Germinal center (tissue), 1 donor: ENCODE measurements at places on chromosomes 5 and 9.
A peak's percentile ranks its signal among the peaks of the same experiment; 100 is the strongest.

GRCh38 chr5:72280581-72281069, 39.4 kb downstream of the MRPS27 start:
- peak; percentile 28 for DNase-seq

DNA sequence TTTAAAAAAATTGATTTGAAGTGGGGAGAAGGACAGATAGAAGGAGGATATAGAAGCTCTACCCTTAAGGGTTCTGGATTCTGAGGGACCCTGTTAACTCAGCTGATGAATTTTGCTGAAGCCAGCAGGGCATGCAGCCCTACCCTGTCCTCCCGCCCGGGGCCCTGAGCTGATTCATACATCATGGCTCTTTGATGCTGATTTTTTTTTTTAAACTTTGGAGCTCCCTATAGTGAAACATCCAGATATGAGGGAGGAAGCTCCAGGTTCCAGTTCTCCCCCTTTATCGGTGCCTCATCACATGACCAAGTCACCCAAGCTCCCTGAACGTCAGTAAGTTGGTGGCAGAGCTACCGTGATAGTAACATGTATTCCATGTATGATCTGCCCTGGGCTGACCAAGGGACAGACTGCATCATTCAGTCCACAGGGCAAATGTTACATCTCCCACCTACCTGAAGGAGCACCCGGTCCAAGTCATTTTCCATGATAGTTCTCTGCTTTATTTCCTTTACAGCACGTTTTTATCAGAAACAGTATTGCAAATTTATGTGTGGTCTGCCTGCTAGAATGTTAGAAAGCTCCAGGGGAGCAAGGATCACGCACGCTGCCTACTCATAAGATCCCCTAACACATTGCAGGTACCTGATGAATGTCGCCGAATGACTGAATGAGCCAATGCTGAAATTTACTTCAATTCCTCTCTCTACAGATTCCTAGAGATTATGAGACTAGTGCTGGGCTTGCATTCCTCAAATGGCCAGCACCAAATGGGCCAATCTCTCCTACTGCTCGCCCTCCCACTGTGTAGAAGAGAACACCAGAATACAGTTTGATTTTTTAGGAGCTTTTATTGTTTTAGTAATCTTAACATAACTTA, 25.9 kb downstream of the SPARC start:
- no peak for DNase-seq

GRCh38 chr9:88441301-88442007, 53.2 kb downstream of the SPIN1 start:
- no peak for DNase-seq

- peak; percentile 89 for DNase-seq
Observed at GRCh38 chr5:177113566-177114424, 19.8 kb upstream of the NSD1 start.

DNA sequence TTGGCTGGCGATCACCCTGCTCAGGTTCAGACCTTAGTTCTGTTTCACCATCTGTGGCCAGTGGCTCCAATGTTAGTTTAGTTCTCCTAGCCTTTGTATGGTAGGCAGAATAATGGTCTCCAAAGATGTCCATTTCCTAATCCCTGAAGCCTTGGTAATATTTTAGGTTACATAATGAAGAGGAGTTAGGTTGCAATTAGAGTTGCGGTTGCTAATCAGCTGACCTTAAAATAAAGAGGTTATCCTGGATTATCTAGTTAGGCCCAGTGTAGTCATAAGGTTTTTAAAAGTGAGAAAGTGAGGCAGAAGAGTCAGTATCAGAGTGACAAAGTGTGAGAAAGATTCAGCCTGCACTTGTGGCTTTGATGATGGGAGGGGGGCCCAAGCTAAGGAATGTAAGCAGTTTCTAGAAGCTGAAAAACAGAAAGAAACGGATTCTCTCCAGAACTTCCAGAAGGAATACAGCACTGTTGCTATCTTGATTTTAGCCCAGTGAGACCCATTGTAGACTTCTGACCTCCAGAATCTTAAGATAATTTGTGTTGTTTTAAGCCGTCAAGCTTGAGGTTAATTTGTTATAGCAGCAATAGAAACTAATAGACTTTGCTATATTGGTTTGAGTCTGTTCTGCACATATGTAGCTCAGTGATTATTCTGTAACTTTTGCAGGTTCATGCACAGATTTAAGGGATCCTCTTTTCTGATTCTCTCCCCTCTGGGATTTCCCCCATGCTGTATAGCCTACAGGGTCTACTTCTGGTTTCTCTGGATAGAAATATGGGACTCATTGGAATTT, 21.6 kb downstream of the LNPEP start:
- DNase-seq: no peak

GRCh38 chr9:22158271-22158670, 149.2 kb upstream of the CDKN2B start:
- no peak for DNase-seq

- no peak for DNase-seq
Observed at GRCh38 chr9:70285246-70285645, 26.5 kb downstream of the SMC5 start.

DNA sequence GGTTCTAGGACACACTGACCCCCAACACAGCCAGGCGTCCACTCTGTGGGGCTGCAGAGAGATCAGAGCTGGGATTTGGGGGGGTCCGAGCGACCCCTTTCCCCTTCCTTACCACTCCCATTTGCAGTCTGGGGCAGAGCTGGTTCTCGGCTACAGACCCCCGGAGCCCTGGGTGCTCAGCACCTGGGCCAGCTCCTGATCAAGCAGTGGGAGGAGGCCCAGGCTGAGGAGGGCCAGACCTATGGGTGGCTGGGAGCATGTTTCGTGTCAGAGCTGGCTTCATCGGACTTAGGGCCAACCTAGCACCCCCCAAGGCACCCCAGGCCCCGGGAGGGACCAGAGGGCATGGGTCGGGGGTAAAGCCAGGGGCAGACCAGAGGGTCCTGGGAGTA, 7.6 kb downstream of the GRIN1 start:
- no peak for DNase-seq

DNA sequence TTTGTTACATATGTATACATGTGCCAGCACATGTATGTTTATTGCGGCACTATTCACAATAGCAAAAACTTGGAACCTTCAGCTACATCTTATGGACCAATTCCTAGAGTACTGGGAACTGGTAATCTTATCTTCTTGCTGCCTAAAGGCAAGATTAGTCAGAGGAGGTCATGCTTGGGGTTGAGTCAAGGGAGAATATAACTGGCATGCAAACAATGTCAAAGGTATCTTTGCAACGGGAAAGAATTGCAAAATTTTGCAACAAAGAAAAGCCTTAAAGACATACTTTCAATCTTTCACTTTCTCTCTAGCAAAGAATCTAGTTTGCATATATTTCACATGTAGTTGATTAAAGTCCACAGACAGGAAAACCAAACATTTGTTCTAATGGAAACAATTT, 145.2 kb downstream of the EDIL3 start:
- DNase-seq: no peak

DNA sequence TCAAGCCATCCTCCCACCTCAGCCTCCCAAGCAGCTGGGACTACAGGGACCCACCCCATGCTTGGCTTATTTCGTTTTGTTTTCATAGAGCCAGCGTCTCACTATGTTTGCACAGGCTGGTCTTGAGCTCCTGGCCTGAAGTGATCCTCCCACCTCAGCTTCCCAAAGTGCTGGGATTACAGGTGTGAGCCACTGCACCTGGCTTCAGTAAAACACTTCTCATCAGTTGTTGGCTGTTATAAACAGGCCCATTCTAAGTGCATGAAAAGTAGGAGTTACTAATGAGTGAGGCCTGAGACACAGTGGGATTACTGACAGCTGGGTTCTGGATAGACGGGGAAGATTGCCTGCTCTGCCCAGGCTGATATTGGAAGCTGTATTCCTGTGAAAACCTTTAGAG, 3.5 kb downstream of the CRB2 start:
- no peak for DNase-seq

GRCh38 chr5:135450336-135450735, 1.8 kb downstream of the TIFAB start:
- no peak for DNase-seq

DNA sequence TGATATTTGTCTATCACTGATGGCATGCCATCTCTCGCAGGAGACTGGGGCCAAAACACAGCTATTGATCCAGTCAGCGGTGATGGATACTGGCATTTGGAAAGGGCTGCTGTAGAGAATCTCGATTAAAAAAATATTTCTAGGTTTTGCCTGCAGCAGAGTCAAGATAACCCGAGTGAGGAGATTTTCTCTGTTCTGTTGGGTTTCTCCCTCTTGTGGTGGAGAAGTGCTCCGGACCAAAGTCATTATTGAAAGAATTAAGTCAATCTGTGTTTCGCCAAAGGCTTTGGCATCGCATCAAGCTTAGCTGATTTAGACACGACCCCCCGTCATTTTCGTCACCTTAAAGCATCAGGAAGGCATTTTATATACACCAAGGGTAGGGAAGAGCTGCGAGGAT, 97.1 kb upstream of the IRX2 start:
- no peak for DNase-seq

- DNase-seq: no peak
Observed at GRCh38 chr5:56810826-56811225, 4.5 kb upstream of the MAP3K1 start.

GRCh38 chr9:134802216-134802795, 78.3 kb upstream of the FCN2 start:
- DNase-seq: no peak

GRCh38 chr5:3888310-3888709, 292.7 kb downstream of the IRX1 start:
- no peak for DNase-seq

DNA sequence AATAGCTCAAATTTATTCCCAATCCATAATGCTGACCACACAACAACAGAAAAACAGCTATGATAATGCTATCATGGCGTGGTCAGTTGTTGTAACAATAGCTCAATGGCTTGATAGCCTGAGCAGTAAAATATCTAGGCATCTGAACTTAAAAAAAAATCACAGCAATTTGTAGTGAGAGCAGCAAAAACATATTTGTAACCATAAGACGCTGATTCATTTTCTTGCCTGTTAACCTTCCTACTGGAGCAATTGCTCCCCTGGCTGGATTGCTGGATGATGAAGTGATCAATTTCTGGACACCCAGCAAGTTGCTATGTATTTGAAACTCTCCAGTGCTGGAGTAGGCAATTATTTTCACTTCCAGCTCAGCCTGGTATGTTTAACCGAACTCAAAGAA, 115.1 kb downstream of the PCSK1 start:
- DNase-seq: no peak

- no peak for DNase-seq
Observed at GRCh38 chr5:168712280-168712924, 133.2 kb upstream of the PANK3 start.

DNA sequence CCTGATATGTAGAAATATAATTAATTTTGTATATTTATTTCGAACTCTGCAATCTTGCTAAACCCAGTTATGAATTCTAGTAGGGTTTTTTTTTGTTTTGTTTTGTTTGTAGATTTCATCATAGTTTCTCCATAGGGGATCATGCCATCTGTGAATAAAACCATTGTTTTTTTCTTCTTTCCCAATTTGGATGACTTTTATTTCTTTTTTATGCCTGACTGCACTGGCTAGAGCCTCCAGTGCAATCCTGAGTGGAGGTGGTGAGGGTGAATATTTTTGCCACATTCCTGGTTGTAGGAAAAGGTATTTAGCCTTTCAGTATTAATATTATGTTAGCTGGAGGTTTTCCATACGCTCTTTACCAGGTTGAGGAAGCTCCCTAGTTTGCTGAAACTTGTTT, 70.0 kb upstream of the GFPT2 start:
- DNase-seq: no peak

GRCh38 chr9:36407122-36407723, 7.2 kb upstream of the RNF38 start:
- peak; percentile 63 for DNase-seq

GRCh38 chr9:130858739-130859705, 24.0 kb downstream of the ABL1 start:
- no peak for DNase-seq

- no peak for DNase-seq
Observed at GRCh38 chr5:109816732-109817131, 127.0 kb downstream of the MAN2A1 start.

- DNase-seq: no peak
Observed at GRCh38 chr5:113232667-113233066, 202.1 kb downstream of the TSSK1B start.

GRCh38 chr9:4837261-4838188, 44.8 kb downstream of the RCL1 start:
- no peak for DNase-seq

DNA sequence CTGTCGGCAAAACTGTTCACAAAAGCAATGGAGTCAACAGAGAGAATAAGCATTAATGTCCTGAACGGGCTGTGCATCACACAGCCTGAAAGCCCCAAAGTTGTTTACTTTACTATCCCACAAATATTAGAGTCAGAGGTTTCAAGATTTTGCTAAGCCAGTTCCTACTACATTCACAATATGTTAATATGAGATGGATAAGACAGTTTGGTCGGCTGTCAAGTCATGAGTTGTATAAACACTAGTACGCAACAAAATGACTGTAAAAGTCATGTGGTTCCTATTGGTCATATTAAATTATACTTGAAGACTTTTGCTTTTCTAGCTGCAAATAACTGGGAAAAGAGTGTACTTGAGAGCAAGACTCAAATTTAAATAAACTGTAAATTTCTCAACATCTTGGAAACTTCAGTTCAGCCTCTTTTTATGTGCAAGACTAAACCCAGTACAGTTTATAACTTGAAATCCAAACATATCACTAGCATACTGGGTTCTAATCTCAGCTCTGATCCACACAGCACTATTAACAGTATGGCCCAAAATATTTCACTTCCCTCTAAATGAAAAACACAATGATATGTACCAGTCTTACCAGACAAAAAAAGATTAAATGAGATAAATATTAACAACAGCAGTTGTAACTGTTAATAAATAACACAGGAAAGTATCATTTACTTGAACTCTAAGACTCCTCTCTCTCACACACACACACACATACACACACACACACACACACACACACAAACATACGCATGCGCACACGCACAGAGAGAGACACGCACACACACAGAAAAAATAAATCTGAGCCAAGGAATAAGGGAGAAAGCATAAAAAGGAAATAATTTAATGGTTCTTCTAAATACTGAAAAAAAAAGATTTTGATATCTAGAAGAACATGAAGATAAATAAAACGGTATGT, 33.1 kb downstream of the FANCC start:
- DNase-seq: no peak

- DNase-seq: no peak
Observed at GRCh38 chr5:78634634-78635033, 13.9 kb downstream of the LHFPL2 start.

- no peak for DNase-seq
Observed at GRCh38 chr9:136189394-136190236, 15.3 kb downstream of the LHX3 start.

- no peak for DNase-seq
Observed at GRCh38 chr9:114350636-114351401, 21.1 kb downstream of the ORM2 start.

DNA sequence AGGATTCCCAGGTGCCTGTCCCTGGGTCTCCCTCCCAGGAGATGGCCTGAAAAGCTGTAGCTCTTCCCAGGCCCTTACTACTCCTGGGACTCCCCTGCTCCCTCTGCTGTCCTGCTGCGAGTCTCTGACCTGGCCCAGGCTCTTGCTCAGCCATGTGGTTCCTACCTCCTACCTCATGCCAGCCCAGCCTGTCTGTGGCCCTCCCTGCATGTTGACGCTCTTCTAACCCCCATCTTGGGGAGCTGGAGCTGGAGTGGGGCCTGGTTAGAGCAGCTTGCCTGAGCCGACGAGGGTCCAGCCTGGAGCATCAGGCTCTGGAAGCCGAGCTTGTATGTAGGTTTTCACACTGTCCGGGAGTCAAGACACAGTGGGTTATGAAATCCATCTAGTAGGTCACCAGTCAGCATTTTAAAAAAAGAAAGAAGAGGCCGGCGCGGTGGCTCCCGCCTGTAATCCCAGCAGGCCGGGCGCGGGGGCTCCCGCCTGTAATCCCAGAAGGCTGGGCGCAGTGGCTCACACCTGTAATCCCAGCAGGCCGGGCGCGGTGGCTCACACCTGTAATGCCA, 244.4 kb downstream of the FANCC start:
- no peak for DNase-seq
